ENCODE measurements at places on chromosomes 3 and 15.

DNA sequence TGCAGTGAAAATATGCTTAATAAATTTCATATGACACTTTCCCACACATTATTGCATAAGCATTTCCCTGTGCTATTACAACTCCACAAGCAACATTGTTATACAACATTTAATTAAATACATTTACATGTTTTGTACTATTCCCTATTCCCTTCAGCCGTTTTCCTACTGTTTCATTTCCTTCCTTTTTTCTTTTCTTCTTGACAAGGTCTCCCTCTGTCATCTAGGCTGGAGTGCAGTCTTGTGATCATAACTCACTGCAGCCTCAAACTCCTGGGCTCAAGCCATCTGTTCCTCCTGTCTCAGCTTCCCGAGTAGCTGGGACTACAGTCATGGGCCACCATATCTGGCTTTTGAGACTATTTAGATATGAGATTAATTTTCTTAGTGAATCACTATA, 254.7 kb downstream of the NFKBIZ start:
- DNase-seq = no peak

DNA sequence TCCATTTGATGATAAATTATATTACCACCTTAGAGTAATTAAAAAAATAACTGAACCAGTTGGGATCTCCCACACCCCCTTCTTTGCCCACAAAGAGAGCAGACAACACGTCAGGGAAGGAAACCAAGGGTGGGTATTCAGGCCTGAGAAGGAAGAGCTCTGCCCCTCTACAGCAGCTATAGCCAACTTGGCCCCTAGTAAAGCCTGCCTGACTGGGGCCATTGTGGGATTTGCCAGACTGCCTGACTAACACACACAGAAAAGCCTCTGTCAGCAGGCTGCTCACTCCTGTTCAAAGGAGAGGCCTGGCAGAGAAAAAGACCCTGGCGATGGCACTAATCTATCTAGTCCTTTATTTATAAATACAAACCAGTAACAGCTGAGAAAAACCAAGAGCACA, 41.4 kb downstream of the ATP8B4 start:
- DNase-seq = no peak

- DNase-seq = no peak
These were observed 2.8 kb upstream of the MEIS2 start for GRCh38 chr15:37103163-37103435.

- DNase-seq = no peak
These were observed 295.7 kb upstream of the SOX14 start for GRCh38 chr3:137468446-137468845.

GRCh38 chr3:158768881-158769543, 32.8 kb upstream of the MFSD1 start:
- no peak for DNase-seq

DNA sequence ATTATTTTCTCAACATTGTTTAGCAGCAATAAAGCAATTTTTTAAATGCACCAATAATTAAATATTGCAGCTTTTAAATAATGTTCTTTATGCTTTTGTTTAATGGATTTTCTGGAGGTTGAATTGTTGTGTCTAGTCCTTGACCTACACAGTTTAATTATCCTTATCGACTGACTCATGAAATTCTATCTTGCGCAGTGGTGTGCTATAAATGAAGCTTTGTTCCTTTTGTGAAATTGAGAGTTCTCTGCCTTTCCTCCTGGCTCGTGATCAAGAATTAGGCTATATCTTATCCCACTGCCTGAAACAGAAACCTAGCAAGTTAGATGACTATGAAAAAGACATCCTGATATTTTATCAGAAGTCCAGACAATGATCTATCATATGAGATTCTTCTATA, 37.0 kb upstream of the PIK3R4 start:
- no peak for DNase-seq

- DNase-seq = no peak
These were observed 16.5 kb downstream of the SLTM start for GRCh38 chr15:58916962-58917361.

DNA sequence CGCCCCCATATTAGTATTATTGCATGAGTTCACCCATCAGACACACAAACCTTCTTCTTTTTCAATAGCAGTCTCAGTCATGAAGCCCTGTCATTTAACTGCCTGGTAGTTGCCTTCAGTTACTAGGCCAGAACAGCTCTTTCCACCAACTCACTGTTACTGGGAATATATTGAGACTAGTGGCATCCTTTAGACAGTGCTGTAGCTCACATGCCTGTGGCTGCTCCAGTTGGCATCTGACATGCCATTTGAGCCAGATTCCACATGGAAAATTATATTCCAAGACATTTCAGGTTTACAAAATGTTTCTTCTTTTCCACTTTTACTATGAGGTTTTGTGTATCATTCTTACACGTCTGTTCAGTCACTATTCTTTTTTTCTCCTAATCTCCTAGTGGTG, 146.1 kb downstream of the GHSR start:
- DNase-seq = no peak

GRCh38 chr3:102238362-102238761, 196.5 kb upstream of the ZPLD1 start:
- DNase-seq = no peak

GRCh38 chr3:56819016-56819809, 17.5 kb upstream of the ARHGEF3 start:
- no peak for DNase-seq

DNA sequence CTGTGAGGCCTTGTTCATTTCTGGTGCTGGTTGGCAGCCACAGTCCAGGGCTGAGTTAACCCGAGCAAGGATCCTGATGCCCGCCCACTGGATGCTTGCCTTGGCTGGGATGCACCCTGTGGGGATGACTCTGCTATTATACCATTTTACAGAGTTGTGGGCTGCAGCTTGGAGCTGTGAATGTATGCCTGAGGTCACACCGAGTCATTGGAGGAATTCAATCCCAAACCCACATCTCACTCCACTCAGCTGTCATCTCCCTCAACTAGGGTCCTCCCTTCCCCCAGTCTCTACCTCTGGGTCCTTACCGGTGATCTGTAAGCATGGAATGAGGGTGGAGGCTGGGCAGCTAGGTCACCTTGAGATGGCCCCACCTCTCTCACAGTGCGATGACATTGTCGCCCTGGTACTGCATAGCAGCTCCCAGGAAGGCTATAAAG, 22.1 kb downstream of the MAPKAPK3 start:
- no peak for DNase-seq

DNA sequence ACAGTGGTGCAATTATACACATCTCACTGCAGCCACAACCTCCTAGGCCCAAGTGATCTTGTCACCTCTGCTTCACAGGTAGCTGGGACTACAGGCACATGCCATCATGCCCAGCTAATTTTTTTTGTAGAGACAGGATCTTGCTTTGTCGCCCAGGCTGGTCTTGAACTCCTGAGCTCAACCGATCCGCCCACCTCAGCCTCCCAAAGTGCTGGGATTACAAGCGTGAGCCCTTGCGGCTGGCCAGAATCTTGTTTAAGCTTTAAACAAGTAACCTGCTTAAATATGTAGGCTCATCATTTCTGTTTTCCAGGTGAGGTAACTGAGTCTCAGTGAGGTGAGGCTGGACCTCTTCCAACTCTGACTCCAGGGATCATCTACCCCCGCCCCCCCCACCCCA, 7.7 kb upstream of the PSTPIP1 start:
- DNase-seq = no peak

DNA sequence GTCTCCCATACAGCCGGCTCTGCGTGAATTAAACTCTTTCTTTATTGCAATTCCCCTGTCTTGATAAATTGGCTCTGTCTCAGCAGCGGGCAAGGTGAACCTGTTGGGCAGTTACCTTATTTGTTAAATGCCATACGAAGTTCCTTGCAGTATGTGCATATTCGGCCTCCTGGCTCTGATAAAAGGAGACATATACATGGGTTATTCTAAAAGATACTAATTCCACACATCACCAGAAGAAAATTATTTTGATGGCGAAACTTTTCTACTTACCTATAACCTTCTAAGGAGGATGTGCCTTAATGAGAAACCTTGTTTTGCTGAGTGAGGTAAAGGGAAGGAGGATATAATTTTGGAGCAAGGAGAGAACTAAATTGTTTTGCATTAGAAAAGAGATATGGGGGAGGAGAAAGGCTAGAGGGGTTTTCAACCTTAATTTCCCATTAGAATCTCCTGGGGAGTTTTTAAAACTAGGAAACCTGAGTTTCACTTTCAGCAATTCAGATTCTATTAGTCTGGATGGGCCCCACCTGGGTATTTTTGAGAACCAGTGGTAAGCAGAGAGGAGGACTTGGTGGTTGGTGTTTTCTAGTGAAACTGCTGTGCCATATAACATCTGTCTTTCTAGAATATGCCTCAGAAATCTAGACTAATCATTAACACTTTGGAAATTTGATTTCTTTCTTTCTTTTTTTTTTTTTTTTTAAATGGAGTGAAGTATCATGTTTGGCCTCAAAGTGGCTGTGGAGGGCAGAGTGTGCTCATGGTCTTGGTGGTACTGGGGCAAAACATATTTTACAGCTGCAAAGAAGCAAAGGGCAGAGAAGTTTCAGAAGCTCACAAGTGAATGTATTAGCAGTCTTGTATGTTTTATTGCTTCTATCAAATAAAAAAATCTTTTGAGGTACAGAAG, 23.0 kb downstream of the NANOGP8 start:
- DNase-seq = no peak

GRCh38 chr3:53673722-53674350, 172.4 kb downstream of the CHDH start:
- DNase-seq = no peak

DNA sequence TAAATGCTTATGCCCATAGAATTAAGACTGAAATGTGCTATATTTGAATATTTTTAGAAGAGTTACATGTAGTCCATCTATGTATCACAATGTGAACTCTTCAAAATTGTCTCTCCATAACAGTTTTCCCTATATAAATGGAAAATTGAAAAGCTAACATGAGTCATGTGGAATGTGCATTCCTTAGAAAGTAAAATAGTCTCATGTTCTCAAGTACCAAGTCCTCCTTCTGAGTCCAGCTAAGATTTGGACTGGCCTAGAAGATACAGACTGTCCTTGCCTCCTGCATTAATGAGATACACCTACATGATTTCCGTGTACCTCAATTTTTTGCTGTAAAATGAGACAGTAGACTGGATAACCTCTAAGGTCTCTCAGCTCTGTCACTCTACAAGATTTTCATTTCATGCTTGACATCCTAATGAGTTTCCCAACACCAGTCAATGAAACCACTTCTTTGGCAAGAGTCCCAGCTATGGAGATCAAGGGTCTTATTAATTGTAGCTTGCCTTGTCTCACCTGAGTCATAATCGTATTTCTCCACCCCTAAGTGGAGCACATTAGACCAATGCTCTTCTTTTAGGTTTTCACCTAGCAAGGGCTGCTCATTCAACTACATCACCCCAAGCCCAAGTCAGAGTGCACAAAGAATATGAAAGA, 350.6 kb upstream of the IL12A start:
- DNase-seq = no peak

- no peak for DNase-seq
These were observed 21.4 kb downstream of the CCR1 start for GRCh38 chr3:46186471-46187340.

GRCh38 chr3:194549853-194550252, 63.1 kb upstream of the ATP13A3 start:
- no peak for DNase-seq

DNA sequence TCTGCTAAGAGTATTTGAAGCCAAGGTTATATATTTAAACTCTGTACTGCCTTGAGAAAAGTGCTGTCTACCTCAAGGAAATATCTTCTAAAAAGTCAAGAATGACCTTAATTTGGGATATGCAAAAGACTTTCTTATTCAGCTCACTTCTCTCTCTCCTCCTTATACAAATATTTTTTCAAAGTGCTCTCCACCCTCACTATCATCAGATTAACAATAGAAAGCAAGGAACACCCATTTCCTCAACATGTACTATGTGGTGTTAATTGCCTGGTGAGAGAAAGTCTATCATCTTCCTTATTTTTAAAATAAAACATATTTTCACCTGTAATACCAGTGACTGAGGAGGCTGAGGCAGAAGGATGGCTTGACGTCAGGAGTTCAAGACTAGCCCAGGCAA, 44.4 kb upstream of the RSL24D1 start:
- DNase-seq = no peak

DNA sequence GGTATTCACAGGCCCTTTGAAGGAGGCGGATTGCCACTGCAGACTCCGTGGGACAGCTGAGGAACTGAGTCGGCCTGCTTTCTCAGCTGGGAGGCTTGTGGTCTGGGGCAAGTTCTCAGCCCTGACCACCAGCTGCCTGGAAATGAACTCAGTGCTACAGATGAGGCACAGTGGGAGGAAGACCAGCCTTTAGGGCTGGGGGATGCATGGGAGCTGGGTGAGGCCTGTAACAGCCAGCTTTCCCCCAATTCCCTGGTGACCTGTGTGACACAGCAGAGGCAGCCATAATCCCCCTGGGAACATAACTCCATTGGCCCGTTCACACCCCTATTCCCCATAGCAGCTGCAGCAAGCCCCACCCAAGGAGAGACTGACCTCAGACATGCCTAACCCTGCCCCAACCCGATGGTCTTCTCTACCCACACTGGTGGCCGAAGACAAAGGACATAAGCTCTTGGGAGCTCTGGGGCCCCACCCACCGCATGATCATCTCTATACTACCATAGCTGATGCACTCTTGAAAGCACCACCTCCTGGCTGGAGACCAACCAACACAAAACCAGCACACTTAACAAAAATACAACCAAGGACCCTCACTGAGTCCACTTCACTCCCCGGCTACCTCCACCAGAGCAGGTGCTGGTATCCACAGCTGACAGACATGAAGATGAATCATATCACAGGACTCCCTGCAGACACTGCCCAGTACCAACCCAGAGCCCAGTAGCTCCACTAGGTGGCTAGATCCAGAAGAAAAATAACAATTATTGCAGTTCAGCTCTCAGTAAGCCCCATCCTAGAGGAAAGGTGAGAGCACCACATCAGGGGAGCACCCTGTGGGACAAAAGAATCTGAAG, 24.9 kb downstream of the ZMAT3 start:
- no peak for DNase-seq

DNA sequence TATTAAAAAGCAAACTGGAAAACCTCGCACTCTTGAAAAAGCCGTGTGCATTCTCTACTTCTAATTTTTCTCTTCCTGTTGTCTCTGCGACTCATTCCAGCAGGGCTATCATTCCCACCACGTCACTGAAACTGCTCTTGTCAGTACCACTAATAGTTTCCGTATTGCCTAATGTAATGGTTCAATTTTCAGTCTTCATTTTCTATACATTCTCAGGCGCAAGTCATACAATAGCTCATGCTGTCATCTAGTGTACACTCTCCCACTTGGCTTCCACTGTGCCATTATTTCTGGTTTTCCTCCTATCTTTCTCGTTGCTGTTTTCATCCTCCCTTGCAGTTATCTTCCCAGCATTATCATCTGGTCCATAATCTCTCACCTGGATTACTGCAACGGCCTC, 160.2 kb downstream of the SPATA16 start:
- DNase-seq = no peak

DNA sequence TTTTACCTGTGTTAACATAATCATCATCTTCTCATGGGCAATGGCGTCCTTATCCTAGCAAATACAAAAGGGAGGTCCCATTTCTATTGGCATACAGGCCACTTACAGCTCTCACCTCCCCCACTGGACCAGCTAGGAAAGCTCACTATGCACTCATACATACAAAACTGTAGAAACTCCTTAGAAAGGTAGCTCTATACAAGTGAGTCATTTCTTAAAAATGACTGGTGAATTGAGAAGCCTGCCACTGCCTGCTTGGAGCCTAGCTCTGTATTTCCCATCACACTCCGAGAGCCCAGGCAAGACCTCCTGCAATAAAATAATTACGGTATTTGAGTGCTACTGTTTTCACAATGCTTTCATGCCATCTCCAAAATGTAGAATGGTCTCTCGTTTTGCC, 321.8 kb downstream of the ULK4 start:
- no peak for DNase-seq

GRCh38 chr15:69551391-69552056, 98.9 kb downstream of the RPLP1 start:
- no peak for DNase-seq

- no peak for DNase-seq
These were observed 92.0 kb upstream of the CCDC54 start for GRCh38 chr3:107285197-107285596.
